ENCODE measurements at places on chromosomes 2 and 18.

DNA sequence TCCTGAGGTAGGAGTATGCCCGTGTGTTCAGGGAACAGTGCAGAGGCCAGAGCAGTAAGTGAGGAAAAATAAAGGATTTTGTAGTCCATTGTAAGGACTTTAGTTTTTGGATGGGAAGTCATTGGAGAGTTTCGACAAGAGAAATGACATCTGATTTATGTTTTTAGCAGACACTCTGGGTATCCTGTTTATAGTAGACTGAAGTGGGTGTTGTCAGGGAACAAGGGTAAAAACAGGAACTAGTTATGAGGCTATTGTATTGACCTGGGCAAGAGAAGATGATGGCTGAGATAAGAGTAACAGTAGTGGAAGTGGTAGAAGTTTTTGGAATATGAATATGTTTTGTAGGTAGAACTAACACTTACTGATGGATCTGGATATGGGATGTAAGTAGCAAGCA lies 59.8 kb downstream of the GTF2A1L start:
- no peak for DNase-seq

DNA sequence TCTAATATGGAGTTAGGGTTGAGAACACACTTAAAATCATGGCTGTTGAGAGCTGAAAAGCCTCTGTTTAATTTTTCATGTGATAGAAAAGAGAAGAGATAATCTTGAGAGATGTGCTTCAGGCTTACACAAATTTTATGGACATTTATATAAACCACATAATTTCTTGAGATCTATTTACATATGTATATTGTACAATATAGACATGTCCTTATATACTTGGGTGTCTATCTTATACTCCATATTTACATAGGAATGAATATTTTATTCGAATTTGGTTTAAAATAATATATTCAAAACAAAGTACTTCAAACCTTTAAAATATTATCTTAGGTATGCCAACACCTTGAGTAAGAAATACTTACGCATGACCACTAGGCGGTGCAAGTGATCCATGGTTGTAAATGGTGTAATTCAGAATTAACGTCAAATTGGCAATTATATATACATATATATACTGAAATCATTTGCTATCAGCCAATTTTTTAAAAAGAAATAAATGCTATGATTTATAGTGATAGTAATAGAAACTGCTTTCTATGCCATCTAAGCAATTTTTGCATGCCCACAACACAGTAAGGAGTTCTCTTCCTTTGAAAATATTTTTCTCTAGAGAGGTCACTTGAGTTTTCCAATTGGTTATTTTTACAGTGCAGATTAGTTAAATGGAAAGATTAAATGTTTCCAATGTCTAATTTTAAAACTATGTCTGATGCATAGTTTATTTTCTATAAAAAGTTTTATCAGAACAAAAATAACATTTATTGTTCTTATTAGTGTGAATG lies 37.6 kb upstream of the SPAG16 start:
- peak; percentile 35 for DNase-seq

DNA sequence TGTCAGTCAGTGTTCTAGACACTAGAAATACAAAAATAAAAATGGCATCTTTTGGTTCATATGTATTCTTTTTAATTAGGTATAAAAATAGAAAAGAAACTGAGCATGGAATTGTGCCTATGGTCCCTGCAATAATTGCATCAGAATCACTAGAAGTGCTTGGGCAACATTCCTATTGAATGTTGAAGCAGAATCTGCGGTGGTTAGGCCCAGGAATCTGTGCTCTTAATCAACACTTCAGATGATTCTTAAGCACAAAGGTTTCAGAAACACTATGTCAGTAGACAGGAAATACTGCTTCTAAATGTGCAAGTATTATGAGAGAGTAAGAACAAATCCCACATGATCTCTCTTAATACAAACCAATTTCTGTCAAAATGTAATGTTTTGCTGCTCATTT lies 20.3 kb upstream of the RBBP8 start:
- no peak for DNase-seq

GRCh38 chr18:42338683-42339082 lies 383.6 kb downstream of the PIK3C3 start:
- DNase-seq = no peak

DNA sequence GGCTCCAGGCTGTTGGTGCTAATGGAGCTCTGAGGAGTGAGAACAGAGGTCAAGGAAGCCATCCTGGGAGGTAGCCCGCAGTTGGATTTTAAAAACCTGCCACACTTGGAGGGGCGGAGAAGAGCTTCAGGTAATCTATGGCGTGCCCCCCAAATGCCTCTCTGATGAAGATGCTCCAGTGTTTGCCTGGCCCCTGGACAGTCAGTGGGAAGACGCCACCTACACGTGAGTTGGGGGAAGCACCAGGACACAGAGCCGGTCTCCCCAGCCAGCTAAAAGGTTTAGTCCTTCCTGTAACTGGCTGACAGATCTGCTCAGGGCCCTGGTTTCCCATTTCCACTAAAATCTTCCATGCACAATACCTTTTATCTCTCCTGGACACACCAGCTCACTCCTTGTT lies 225.0 kb downstream of the TTC32 start:
- DNase-seq = no peak

DNA sequence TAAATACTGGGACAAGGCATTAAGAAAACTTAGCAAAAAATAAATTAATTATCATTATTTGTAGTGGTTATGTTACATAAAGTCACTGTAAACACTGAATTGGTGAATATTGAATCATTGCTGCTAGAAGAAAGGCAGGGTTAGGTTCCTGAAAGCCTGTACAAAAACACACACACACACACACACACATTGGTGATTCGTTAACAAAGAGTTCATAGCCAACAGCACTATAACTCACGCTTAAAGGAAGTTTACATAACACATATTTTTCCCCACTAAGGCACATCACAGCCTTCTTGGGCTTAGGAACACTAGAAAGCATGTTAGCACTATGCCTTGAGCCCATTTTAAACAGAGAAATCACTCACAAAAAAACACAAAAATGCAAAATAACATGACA lies 690.0 kb upstream of the PIK3C3 start:
- no peak for DNase-seq

DNA sequence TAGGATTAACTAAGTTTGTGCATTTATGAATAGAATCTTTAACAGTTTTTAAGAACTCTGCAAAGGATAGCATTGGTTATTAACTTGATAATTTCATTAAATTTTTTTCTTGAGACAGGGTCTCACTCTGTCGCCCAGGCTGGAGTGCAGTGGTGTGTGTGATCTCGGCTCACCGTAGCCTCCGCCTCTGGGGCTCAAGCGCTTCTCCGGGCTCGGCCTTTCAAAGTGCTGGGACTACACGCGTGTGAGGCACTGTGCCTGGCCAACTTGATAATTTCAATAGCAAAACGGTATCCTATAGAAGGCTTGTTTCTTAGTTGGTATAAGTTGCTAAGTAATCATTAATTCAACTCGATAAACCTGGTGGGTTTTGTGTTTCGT lies 38.0 kb downstream of the ADNP2 start:
- no peak for DNase-seq

GRCh38 chr2:47386551-47386950 lies 16.4 kb upstream of the MSH2 start:
- no peak for DNase-seq

GRCh38 chr18:75441896-75442295 lies 14.4 kb upstream of the SMIM21 start:
- DNase-seq = no peak

GRCh38 chr2:54722641-54723040 lies 821 bp upstream of the EML6 start:
- no peak for DNase-seq

DNA sequence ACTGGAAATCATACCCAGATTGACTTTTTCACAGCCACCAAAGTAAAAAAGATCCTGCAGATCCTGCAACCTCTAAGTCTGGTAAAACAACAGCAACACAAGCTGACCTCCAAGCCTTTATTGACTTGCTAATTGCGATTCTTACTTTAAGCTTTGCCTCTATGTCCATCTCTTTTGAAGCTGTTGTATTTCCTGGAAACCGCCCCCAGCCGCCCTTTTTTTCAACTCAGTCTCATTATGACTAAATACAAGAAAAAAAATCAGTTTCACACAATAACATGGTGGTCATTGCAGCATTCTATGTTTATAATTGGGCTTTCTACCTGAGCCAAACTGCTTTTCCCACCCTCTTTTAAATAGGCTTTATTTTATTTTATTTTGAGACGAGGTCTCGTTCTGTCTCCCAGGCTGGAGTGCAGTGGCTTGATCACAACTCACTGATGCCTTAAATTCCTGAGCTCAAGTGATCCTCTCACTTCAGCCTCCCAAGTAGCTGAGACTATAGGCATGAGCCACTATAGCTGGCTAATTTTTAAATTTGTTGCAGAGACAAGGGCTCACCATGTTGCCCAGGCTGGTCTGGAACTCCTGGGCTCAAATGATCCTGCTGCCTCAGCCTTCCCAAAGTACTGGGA lies 76.2 kb downstream of the MOGAT1 start:
- DNase-seq = no peak

DNA sequence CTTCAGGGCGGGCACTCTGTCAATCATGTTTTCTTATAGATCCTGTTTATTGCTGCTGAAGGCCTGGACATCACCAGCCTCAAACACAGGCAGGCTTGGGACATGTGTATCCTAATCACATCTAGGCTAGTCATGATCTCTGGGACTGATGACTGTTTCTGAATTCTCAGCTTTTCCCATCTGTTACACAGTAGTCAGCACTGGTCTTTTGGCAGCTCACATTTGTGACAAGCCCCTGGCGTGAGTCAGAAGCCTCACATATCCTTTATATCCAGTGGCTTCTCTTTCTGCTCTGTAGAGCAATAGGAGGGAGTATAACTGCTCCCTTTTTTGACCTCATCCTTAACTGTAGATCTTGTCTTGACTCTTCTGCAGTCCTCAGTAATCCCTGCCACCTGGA lies 4.5 kb downstream of the SEMA4F start:
- no peak for DNase-seq

- DNase-seq = no peak
Observed at GRCh38 chr2:127698553-127699355, 2.5 kb upstream of the SFT2D3 start.

DNA sequence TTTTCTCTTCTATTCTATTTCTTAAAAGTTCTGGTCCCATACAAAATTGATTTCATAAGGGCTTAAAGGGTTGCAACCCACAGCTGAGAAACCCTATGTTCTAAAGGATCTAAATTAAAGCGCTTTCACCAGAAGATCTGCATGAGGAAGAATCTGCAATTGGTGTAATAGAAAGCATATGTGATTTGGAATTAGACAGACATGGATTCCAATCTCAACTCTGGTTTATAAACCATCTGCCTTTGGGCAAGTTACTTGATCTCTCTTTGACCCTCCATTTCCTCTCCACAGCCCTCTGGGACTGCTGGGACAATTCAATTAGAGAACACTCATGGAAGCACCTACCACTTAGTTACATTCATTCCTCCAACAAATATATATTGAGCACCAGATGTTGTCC lies 178.7 kb downstream of the ANTXR1 start:
- no peak for DNase-seq

DNA sequence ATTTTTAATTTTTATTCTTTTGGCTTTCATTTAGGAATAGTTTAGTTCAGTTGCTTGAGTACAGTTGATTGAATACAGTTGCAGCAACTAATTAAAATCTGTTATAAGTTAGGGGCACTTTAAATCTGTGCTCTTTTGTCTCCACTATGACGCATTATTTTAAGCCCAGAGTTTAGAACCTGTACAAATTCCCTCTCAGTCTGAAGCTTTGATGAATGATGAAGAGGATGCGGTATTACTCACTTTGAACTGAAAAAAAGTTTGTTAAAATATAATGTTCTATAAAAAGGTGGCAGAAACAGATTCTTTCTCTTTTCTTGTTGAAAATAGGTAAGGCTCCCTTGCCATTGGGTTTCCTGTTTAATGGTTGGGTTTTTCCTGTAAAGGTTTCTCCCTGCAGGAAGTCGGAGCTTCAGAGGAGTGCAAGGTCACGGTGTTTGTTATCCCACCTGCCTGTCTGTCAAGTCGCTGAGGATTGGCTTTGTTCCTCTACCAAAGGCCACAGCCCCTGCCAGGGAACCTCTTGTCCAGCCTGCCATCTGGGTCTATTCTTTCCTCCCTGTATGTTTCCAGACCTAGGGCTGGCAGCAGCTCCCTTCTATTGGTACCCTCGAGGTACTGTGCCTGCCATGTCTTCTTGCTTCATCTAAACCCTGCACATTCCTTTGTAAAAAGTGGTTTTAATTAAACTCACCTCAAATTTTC lies 43.8 kb upstream of the FN1 start:
- DNase-seq = no peak

- DNase-seq = no peak
Observed at GRCh38 chr2:217857624-217858506, 144.9 kb downstream of the TNS1 start.

DNA sequence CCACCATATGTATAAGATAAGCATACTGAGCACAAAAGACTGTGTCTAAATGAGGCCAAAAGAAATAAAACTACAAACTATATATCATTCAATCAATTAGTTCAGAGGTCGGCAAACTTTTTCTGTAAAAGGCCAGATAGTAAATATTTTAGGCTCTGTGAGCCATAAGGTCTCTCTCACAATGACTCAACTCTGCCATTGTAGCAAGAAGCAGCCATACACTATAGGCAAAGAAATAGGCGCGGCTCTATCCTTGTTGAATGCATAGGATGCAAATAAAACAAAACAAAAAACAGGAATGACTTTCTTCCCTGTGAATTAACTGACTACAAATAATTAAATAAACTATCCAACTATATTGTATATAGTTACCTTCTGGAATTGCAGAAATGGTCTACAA lies 8.6 kb upstream of the CCDC88A start:
- no peak for DNase-seq

Measured in activated CD4-positive, alpha-beta T cell treated with anti-CD3 and anti-CD28 coated beads for 24 hours (primary cell).